ENCODE measurements at places on chromosomes 3 and 15.

DNA sequence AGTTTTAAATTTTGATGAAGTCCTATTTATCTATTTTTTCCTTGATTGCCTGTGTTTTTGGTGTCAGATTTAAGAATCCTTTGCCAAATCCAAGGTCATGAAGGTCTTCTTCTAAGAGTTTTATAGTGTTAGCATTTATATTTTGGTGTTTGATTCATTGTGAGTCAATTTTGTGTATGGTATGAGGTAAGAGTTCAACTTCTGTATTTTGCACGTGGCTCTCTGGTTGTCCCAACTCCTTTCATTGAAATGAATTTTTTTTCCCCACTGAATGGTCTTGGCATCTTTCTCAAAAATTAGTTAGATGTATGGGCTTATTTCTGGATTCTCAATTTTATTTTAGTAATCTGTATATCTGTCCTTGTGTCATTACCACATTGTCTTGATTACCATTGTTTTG, 57.1 kb upstream of the STRIT1 start:
- DNase-seq: no peak

GRCh38 chr3:194481525-194482195, 5.1 kb downstream of the ATP13A3 start:
- no peak for DNase-seq

- DNase-seq: no peak
Measured at GRCh38 chr3:100653604-100654294, 44.3 kb downstream of the ADGRG7 start.

DNA sequence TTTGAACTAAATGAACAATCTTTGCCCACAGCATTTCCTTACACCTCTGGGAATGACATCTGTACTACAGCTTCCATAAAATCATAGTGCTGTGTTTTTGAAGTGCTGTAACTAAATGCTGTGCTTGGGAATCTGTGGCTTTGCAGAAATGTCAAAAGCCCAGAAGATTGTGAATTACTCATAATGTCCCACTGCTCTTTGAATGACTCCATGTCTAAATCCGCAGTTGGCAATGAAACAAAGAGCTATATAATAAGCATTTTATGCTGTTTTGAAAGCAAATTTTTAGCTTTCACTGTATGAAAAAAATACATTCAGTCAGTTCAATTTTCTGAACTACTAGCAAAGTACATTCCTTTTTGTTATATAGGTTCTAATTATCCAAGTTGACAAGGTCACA, 88.6 kb upstream of the ADAMTS17 start:
- no peak for DNase-seq

- no peak for DNase-seq
Measured at GRCh38 chr3:178603735-178604134, 67.5 kb downstream of the KCNMB2 start.

DNA sequence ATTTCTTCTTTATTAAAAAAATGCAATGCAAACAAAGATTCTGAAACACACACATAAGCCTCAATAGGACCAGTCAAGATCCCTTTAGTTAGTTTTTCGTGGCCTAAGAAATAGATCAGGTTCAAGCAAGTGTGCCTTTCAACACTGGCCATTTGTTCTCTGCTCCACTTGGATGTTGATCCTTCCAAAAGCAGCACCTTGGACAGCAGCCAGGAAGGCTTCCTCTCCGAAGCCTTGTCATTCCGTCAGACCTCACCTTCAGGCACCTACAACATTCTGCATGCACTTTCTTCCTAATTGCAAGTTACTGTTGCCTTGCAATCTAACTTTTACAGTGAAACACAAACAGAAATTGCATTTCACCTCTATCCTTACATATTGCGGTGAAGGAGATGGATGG, 155.9 kb upstream of the FEZF2 start:
- no peak for DNase-seq

- no peak for DNase-seq
Measured at GRCh38 chr3:143070977-143071551, 48.5 kb upstream of the CHST2 start.

DNA sequence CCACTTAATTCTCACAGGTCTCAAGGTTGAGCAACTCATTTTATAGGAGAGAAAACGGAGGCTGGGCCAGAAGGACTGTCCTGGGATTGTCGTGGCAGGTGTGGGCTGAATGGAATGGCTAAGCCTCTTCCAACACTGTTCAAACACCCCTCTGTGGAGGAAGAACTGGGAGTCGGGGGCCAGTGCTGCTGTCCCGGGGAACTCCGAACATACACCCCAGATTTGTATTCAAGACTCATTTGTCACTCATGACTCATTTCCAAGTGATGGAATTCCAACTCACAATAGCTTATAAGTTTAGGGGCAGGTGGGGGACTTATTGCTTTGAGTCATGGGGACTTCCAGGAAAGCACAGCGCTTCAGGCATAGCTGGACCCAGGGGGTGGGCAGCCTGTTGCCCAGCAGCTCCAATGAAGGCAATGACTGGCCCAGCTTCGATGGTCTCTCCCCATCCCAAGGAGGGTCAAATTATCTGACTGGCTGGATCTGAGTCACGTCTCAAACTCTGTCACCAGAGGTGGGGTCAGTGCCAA, 72.5 kb downstream of the TM2D3 start:
- DNase-seq: no peak

- no peak for DNase-seq
Measured at GRCh38 chr3:176839466-176839865, 357.8 kb downstream of the TBL1XR1 start.

DNA sequence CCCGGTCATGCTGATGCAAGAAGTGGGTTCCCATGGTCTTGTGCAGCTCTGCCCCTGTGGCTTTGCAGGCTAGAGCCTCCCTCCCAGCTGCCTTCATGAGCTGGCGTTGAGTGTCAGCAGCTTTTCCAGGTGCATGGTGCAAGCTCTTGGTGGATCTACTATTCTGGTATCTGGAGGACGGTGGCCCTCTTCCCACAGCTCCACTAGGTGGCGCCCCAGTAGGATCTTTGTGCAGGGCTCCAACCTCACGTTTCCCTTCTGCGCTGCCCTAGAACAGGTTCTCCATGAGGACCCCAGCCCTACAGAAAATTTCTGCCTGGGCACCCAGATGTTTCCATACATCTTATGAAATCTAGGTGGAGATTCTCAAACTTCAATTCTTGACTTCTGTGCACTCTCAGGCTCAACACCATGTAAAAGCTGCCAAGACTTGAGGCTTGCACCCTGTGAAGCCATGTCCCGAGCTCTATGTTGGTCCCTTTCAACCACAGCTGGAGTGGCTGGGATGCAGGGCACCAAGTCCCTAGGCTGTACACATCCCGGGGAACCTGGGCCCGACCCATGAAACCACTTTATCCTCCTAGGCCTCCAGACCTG, 238.4 kb upstream of the MDFIC2 start:
- DNase-seq: peak; percentile 59

- no peak for DNase-seq
Measured at GRCh38 chr15:90064911-90065681, 37.2 kb downstream of the IDH2 start.

- DNase-seq: peak; percentile 63
Measured at GRCh38 chr15:64622410-64623260, 152.8 kb downstream of the RBPMS2 start.

GRCh38 chr3:131338948-131339640, 42.5 kb upstream of the NUDT16 start:
- DNase-seq: no peak

GRCh38 chr15:70770863-70771262, 7.5 kb upstream of the UACA start:
- no peak for DNase-seq

DNA sequence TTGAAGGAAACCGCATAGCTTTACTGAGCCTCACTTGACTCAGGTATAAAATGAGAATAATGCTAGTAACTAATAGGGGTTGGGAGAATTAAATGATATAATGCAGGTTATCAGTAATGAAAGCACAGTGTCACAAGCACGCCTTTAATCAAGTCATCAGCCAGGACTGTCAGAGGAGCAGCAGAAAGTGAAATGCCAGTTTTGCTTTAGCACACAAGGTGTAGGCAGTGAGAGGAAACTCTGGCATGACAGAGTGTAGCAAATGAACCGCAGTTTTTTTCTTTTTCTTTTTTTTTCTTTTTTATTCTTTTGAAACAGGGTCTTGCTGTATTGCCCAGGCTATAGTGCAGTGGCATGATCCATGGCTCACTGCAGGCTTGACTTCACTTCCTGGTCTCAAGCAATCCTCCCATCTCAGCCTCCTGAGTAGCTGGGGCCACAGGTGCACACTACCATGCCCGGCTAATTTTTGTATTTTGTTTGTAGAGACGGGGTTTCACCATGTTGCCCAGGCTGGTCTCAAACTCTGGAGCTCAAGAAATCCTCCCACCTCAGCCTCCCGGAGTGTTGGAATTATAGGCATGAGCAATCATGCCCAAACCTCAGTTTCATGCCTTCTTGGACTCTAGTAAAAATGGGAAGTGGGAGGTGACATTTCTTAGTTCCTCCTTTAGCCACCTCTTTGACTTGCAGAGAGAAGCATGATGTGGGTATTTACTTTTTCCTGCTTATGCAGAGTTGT, 9.7 kb upstream of the SCAANT1 start:
- DNase-seq: no peak

DNA sequence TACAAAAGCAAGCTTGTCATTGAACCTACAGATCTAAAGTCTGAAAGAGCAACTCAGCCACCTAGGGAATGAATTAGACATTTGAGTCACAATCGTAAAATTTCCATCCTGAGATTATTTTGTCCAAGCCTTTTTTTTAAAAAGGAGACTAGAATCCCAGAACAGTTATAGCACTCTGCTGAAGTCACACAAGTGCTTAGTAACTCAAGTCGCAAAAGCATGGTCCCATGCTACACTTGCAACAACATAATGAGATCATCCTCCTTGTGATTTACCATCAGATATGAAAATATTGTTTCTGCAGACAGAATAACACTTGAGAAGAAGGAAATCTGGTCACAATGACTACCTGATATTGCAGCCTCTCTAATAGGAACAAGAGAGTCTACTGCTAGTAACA, 106.7 kb downstream of the ZIC4 start:
- DNase-seq: no peak

DNA sequence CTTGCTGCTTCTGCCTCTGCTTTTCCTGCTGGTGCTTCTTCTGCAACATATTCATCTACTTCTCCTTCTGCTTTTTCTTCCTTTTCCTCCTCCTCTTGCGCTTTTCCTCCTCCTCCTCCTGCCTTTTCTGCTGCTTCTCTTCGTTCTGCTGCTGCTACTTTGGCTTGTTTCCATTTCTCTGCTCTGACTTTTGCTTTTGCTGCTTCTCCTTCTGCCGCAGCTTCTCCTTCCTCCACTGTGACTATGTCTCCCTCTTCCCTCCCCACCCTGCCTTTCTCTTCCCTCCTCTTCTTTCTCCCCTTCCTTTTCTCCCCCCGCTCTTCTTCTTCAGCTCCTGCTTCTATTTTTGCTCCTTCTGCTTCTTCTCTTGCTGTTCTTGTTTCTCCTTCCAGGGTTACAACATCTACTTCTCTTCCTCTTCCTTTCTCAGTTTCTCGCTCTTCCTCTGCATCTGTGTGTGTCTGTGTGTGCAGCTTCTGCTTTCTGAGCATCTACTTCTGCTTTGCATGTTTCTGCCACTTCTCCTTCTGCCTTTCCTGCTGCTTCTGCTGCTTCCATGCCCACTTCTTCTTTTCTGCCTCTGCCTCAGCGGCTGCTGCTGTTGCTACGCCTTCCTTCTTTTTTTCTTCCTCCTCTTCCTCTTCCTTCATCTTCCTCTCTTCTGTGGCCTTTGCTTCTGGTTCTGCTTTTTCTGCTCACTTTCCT, 51.4 kb downstream of the FAM43A start:
- DNase-seq: no peak

DNA sequence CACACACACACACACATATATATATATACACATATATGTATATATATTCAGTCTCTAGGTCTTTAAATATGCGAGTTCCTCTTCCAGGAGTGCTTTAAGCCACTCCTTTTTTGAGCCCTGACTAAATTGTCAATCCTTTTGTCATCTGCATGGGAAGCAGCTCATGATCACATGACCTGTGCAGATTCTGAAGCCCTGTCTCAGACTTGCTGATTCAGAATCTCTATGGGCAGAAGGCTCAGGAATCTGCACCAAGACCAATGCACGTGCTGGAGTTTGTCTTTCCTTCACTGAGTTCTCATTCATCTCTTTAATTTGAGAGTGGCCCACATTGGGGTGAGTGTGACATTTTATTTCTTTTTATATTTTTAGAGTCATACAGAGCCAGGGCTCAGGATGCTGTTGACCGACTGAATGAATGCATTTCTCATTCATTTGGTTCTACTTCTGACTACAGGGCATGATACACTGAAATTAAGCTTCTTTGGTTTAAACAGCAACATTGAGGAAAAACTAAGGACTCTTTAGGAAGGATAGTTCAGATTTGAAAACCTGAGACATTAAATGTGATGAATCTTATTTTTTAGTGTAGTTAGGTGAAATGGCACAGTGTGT, 307.5 kb downstream of the EDEM1 start:
- no peak for DNase-seq

- peak; percentile 35 for DNase-seq
Measured at GRCh38 chr3:112043621-112044201, 9.2 kb downstream of the TMPRSS7 start.

- DNase-seq: peak; percentile 17
Measured at GRCh38 chr3:53196575-53197407, 35.8 kb downstream of the PRKCD start.
